ENCODE measurements at places on chromosomes 12 and 14.

- DNase-seq: peak; percentile 72
Observed at GRCh38 chr12:84502907-84503787, 409.5 kb downstream of the SLC6A15 start.

GRCh38 chr12:129337413-129337812, 484.1 kb downstream of the GLT1D1 start:
- no peak for DNase-seq

- no peak for DNase-seq
Observed at GRCh38 chr12:455821-456220, 3.9 kb upstream of the B4GALNT3 start.

GRCh38 chr14:100019156-100019744, 46.0 kb upstream of the EVL start:
- no peak for DNase-seq

DNA sequence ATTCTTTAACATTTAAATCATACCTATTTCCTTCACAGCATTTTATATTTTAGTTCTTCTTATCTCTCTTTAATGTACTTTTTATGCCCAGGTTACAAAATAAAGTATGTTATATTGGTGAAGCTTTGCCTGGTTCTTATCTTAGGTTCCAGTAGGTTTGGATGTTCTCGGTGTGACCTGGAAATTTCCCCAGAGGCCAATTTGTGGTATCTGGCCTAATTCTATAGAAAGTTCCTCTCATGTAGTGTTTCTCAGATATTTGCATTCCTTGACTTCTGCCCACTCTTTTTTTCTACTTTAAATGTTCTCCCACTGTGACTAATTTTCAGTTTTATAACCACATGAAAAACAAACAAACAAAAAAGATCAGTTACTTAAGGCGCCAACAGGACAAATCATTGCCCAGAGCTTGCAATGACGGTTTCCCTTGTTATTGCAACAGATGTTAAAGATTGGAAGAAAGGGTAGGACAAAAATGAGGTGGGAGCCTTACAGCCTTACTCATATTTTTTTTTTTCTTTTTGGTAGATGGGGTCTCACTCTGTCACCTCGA, 41.2 kb upstream of the PPM1H start:
- no peak for DNase-seq

GRCh38 chr12:104603545-104603973, 146.8 kb downstream of the CHST11 start:
- no peak for DNase-seq

GRCh38 chr14:61733972-61734371, 28.2 kb upstream of the SNAPC1 start:
- no peak for DNase-seq

DNA sequence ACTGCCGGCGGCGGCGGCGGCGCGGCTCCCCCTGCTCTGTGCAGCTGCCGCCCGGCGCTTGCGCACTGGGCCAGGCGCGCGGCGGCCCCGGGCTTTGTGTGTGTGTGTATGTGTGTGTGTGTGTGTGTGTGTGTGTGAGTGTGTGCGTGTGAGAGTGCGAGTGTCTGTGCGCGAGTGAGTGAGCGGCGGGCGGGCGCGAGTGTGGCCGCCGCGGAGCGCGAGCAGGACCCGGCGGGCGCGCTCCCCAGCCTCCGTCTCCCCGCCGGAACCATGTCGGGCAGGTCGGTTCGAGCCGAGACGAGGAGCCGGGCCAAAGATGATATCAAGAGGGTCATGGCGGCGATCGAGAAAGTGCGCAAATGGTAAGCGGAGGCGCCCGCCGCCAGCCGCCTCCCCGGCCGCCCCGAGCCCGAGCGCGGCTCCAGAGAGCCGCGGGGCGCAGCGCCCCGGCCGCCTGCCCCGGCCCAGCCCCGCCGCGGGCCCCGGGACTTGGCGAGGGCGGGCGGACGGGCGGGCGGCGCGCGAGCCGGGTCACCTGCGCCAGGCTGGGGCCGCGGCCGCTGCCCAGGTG, at the start of gene BCL7A:
TSS of gene BCL7A (plus strand) at position 63 of the 571 bp plus-strand sequence. CDS start at position 271, 208 bp downstream.
- DNase-seq: peak; percentile 79

- DNase-seq: peak; percentile 95
Observed at GRCh38 chr14:77043177-77043983, 14.9 kb upstream of the IRF2BPL start.

DNA sequence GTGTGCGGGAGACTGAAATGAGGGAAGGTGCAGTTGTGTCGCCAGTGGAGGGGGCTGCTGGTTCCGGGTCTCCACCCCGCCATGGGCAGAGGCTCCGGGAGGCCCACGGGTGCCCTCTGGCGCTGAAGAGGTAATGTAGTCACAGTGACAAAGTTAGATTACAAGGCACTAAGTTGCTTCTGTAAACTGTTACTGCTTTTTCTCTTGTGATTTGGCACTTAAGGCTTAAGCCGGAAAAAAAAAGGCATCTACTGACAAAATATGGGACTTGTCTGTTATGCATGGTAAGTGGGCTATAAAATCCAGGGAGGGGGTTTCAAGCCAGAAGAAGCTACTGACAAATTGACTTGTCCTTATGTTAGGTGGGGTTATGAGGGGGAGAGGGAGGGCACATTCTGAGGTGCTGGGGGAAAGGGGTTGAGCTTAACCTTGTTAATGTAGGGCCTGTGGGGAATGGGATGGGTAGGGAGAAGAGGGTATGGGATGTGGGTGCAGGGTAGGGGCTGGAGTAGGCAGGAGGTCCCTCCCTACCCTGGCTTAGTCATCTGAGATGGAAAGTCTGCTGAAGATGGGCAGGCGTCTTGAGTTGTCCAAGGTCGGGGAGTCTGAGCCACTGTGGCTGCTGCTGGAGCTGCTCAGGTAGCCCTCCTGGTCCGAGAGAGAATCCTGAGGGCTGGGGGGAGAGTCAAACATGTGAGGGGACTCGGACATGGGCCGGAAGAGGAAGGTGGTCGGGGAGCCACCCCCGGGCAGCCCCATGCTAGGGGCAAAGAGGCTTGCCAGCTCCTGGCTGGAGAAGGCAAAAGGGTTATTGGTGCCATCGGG, 3.7 kb downstream of the ZFP36L1 start:
- DNase-seq: peak; percentile 71

- peak; percentile 55 for DNase-seq
Observed at GRCh38 chr14:94001501-94002396, 4.6 kb downstream of the CCDC197 start.

GRCh38 chr12:52655720-52656124, 3.7 kb upstream of the KRT2 start:
- DNase-seq: no peak

DNA sequence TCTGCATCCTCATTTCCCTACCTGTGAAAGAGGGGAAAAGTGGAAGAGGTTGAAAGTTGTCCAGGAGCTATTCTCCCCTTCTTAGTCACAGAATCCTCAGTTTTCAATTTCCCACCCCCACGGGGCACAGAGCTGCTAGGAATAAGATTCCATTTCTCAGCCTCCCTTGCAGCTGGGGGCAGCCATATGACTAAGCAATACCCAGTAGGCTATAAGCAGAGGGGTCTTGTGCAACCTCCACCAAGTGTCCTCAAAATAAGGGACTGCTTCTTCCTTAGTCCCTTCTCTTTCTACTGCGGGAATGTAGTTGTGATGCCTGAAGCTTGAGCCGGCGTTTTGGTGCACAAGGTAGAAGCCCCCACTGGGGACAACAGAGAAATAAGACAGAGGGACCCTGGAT, 40.9 kb downstream of the VWF start:
- no peak for DNase-seq
